ENCODE measurements at places on chromosomes 4 and X.

GRCh38 chrX:70444946-70445656 is 466 bp downstream of the DLG3 start:
- DNase-seq = no peak

- no peak for DNase-seq
These were observed 521.6 kb downstream of the CCSER1 start for GRCh38 chr4:90648791-90649190.

DNA sequence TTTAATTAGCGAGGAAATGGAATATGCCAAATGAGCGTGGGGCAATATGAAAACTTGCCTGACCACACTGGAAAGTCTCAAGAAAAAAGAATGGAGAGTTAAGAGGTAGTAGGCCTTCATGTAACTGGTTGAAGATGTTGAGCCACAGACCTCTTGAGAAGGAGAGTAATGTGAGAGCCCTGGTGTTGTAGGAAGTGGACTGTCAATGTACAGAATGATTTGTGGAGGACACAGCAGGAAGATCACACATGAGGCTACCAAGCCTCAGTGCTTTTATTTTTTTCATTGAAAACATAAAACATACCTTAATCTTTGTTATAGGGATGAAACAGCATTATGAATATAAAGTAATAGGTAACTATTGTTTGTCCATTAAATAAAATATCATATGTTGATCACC is 331.6 kb downstream of the UNC5C start:
- no peak for DNase-seq

GRCh38 chrX:151177141-151178027 is 1.0 kb downstream of the GPR50 start:
- DNase-seq = no peak

GRCh38 chr4:123163501-123163900 is 233.1 kb upstream of the SPRY1 start:
- no peak for DNase-seq

DNA sequence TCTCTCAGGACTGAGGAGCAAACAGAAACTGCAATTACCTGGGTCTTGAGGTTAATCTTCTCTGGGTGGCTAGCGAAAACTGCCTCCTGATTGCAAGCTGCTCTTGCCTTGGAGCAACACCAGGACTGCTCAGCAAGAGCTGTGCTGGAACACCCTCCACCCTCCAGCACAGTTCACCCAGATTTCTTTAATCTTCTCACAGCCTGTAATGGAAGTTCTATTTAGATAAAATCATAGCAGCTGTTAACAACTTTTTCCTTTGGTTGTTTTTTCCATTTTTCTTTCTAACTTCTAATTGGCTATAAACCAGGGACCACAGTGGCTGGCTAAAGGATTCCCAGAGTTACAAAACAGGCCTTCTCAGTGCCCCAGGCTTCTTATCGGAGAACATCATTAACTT is 36.3 kb downstream of the OPHN1 start:
- DNase-seq = no peak

GRCh38 chr4:155042014-155042413 is 166.4 kb upstream of the NPY2R start:
- no peak for DNase-seq

Data from stimulated activated CD8-positive, alpha-beta memory T cell treated with anti-CD3 and anti-CD28 coated beads, Interleukin-15, amount 100 ng/mL, for 24 hours (primary cell).